ENCODE measurements at places on chromosomes 12 and 14.
A peak's percentile ranks its signal among the peaks of the same experiment; 100 is the strongest.

- DNase-seq = no peak
Measured at GRCh38 chr12:100555722-100556121, 17.8 kb upstream of the GAS2L3 start.

- no peak for DNase-seq
Measured at GRCh38 chr12:104823985-104824461, 134.1 kb downstream of the SLC41A2 start.

DNA sequence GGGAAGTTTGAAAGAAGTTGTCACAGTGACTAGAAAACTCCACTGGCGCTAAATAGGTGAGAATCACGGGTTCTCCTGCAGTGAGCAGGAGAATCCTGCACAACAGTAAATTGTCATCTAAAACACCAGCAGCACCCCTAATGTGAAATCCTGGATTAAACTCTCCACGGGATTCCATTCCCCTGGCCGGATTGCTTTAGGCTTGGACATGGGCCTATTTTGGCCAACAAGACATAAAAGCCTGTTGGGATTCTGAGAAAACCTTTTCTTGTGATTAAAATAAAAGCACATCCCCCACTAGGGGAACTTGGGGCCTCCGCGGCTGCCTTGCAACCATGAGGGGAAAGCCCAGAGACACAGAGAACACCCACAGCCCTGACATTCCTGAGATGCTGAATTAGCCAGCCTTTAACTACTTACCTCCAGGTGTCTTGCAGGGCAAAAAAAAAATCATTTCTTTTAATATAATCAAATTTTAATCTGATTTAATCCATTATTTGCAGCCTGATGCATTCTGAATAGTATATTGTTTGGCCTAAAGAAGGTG, 21.0 kb upstream of the TSPAN11 start:
- DNase-seq = no peak

DNA sequence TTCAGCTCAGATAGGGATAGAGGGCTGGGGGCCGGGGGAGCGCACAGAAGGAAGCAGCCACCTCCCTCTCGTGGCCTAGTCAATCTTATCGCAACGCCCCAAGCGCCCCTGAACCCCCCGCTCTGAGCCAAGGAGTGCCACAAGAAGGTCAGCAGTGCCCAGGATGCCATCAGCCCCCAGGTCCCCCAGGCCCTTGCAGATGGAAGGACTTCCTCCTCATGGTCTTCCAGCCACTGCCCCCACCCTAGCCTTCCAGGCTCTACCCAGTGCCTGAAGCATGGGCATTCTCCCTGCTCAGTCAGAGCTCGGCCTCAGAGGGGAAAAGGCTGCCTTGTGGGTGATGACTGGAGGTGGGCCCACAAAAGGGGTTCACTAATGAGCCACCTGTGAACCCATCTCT, 68.2 kb downstream of the BCL11B start:
- DNase-seq = no peak

DNA sequence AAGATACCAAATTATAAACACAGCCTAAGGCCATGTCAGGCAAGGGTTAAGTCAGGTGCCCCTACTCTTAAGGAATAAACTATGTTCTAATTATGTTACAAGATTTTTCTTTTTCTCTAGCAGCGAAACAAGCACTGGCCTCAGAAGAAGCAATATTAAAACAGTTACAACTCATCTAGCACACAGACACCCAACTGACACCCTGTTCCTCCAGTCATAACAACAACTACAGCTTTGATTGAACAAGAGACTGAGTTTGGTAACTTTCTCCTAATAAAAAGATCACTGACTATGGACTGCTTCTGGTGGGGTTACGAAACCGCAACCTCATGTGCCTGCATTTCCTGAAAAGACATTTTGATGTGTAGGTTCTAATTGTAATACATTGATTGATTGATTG, 3.3 kb upstream of the DAO start:
- no peak for DNase-seq

- no peak for DNase-seq
Measured at GRCh38 chr12:82090165-82090564, 268.0 kb downstream of the CCDC59 start.

DNA sequence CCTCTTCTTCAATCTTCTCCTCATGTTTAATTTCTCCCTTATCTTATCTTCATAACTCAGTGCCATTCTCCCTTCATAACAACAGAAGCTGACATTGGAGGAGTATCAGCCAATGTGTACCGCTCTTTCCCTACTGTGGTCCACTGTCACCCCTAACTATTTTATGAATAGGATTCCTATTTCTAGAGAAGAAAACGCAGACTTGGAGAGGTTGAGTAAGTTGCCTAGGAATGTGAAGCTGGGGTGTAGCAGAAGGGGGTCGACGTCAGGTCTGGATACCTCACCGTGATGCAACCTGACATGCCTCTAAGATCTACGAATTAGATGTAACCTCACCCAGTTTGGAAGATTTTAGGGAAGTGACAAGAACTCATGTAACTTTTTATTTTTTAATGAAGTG, 17.1 kb downstream of the LMO3 start:
- DNase-seq = no peak

DNA sequence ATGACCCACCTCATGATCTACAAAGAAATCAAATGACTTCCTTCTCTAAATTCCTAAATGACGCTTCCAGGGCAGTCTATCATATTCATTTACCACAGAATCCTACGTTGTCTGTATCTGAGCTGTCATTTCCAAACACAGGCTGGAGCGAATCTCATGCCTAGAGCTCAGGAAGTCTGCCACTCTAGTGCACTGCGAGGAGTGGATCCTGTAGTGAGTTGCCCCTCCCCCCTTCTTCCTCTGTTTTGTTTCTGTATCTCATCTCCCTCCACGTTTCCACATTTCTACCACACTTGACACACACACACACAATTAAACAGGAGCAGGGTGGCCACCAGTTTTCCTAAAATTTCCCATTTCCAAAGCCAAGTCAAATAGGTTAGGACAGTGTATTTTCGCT, 415.4 kb upstream of the PRICKLE1 start:
- no peak for DNase-seq

DNA sequence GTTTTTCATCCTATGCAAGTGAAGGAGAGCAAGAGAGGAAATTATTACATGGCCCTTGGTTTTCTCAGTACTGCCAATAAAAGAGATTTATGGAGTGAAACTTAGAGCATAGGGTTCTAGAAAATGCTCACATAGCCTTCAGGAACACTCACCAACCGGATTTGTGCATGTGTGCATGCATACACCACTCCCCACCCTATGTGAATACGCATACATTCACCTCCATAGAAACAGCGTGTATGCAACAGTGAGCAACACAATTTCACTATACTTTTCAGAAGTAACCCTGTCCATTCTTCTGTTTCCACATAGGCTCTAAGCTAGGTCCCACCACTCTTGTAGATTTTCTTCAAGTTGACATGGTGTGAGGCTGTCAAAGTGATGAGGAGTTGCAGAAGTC, 31.5 kb upstream of the HOXC13 start:
- no peak for DNase-seq

- no peak for DNase-seq
Measured at GRCh38 chr12:52496054-52496453, 3.0 kb upstream of the KRT6A start.

DNA sequence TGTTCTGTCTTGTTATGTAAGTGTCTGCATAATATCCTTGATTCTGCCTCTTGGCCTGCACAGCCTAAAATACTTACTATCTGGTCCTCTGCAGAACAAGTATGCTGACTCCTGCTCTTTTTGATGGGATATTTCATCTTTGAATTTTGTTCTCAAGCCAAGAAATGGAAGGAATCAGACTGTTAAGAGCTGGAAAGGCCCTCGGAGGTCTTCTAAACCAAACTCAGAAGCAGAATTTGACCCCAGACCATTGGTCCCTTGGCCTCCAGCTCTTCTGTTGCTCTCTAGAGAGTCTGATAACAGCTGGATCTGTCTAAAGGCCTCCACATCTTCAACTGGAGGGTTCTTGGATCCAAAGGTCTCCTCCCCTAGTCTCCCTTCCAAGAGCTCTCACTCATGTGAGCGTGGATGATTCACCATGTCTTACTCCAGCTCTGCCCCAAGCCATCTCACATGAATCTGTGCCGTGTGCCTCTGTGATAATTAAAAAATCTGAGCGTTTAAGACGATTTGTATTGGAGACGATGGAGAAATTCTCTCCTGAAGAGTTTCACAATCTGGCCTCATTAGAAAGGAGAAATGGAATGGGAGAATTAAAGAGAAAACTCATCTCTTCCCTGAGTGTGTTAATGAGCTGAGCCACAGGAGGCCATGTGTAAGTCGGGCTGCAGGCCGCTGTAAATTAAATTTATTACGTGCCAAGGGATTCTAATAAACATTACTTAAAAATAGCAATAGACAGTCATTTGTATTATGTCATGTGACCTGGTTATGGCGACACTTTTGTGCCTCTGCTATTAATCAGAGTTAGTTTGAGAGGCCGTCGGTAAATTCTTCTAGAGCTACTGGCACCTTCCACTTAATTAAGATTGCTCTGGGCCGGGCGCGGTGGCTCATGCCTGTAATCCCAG, 15.4 kb upstream of the PRIMA1 start:
- DNase-seq = no peak

- DNase-seq = peak; percentile 9
Measured at GRCh38 chr12:121132601-121133481, at the start of gene P2RX7. TSS of gene P2RX7 (plus strand) at chr12:121132876. CDS start at chr12:121132971, 95 bp downstream.

GRCh38 chr14:102644523-102644922, 52.1 kb downstream of the RCOR1 start:
- DNase-seq = no peak

GRCh38 chr12:121709478-121709961, 3.0 kb upstream of the TMEM120B start:
- no peak for DNase-seq

- no peak for DNase-seq
Measured at GRCh38 chr12:34204830-34205285, 182.6 kb downstream of the ALG10 start.

GRCh38 chr12:108884116-108885012, 4.5 kb downstream of the DAO start:
- DNase-seq = peak; percentile 58

GRCh38 chr14:74980398-74980730, 22.4 kb upstream of the EIF2B2 start:
- DNase-seq = no peak

GRCh38 chr12:8891976-8892375, 22.3 kb upstream of the PHC1 start:
- DNase-seq = no peak

GRCh38 chr12:128914908-128915563, 61.8 kb downstream of the GLT1D1 start:
- peak; percentile 37 for DNase-seq

DNA sequence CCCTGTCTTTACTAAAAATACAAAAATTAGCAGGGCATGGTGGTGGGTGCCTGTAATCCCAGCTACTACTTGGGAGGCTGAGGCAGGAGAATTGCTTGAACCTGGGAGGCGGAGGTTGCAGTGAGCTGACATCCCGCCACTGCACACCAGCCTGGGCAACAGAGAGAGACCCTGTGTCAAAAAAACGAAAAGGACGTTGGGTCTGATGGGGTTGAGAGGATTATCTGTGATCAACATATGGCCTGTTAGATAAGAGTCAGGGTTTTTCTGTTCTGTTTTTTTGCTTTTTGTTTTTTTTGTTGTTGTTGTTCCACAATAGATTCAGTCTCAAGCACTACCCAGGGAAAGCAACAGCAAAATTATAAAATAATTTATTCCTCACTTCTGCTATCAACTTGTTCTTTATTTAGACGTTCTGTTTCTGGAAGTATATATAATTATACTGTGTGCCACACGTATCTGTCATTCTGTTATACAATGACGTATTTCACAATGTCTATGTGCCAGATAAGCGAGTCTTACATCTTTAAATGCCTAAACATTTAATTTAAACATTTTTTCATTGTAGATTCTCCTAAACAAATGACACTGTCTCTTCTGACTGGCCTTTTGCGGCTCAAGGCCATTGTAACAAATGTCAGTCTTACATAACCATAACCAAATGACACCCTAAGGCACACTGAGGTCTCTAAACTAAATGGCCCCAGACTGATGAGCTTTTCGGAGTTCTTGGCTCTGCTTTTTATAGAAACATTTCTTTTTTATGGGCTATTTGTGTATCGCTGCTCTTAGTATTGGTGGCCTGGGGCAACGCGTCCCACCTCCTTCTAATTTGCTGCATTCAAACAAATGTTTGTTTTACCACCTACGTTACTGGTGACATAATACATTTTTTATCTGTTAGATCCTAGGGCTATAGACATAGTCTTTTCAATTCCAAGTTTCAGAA, 7.2 kb upstream of the P2RX4 start:
- no peak for DNase-seq

DNA sequence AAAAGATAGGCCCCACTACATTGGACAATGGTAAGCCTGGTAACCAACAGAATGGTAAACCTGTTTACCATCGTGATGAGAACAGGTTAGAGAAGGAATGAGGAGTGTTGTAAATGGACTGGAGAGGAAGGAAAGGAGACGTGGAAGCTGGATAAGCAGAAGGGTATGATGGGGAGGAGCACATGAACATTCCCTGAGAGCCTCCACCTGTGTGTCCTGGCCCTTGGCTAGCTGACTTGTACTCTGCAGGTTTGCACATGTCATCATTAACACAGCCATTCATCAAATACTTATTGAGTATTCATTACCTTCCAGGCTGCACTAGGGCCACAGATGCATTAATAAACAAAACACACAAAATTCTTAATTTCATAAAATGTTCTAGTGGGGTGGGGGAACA, 4.3 kb upstream of the IL26 start:
- no peak for DNase-seq

DNA sequence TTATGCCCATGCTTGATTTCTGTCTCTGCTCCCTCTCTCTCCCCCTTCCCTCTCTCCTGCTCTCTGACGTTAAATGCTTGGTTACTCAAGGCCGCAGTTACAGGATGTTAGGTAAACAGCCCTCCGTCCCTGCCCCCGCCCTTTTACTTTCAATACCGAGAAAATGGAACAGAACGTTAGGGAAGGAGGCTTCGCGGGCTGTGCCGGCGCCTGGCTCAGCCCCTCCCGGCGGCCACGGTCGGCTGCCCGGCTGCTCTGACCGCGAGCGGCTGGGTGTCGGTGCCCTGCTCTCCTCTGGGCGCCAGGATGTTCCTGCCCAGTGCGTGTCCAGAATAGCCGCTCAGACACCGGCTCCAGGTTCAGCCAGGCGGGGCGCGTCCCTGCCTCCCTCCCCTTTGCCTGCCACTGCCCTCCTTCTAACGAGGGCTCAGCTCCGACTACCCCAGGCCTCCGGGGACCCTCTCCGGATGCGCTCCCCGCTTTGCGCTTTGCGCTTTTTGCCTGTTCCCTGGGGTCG, 166.1 kb downstream of the ADCK1 start:
- no peak for DNase-seq

All from effector memory CD8-positive, alpha-beta T cell (primary cell).